Activated CD4-positive, alpha-beta T cell treated with anti-CD3 and anti-CD28 coated beads for 24 hours (primary cell): ENCODE measurements at places on chromosomes 16 and 17.

DNA sequence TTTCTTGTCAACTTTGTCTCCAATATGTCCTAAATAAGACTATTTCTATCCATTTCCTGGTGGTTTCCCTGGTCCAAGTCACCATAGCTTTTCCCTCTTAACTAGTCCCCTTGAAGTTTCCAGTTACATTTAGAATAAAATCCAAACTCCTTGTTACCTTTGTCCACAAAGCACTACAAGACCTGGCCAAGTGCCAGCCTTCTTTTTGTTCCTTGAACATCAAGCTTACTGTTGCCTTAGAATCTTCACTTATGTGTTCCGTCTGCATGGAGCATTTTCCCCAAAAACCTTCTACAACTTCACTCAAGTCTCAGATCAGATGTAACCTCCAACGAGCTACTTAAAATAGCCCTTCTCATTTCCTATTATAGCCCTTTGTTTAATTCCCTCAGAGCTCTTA lies 101.4 kb downstream of the ITFG1 start:
- no peak for DNase-seq

DNA sequence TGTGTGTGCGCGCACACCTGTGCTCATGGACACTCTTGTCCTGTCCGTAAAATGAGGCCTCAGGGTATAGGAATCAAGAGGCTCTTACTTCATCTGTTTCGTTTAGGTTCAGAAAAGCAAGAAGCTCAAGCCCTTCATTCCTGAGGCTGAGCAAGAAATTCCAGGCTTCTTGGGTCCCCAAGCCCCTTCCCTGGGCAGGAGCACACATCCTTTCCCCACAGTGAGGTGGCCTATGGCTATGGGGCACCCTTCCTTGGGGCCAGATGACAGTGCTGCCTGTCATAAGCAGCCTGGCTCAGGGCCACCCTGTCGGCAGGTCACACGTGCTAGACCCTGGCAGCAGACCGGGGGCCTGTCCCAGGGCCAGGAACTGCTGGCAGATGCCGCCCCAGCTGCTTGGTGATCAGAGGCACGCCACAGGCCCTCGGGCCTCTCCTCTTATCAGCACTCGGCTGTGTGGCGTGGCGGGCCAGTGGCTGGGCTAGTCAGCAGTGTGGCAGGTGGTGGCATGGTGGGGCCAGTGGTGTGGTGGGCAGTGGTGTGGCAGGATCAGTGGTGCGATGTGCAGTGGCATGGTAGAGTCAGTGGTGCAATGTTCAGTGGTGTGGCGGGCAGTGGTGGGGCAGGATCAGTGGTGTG lies 50.2 kb downstream of the NKD1 start:
- DNase-seq: no peak

DNA sequence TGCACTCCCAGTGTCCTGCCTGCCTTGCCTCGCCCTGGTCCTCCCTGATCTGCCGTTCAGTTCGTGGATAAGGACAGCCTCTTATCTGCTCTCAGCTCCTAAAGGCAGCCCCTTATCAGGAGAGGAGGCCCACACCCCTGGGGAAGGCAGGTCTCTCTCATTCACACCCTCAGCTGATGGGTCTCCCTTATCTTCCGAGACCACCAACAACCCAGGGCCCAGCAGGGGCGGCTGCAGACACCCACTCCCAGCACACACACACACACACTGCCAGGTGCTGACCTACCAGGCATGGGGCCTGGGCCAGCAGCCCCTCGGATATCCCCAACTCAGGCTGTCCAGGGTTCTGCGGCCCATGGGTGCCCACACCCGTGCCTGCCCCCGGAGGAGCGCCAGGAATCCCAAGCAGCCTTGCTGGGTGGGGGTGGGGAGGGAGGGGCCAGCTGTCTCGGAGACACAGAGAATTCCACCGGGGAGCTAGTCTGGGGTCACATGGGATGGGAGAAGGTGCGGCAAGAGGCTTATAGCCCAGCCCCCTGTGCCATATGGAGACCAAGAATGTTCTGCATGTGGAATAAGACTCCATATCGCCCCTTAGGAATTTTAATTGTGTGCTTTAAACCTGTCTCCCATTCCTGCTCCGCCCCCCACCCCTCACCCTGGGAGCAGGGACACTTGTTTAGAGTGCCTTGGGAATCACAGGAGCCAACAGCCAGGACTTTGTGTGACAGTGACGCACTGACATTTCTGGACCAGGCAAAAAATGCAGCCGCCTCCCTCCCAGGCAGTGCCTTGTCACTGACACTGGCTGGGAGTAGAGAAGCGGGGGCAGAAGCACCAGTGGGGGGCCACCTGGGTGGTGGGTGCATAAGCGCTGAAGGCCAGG lies 41.9 kb upstream of the EMP2 start:
- no peak for DNase-seq

GRCh38 chr16:27317320-27317719 lies 3.5 kb downstream of the IL4R start:
- no peak for DNase-seq

DNA sequence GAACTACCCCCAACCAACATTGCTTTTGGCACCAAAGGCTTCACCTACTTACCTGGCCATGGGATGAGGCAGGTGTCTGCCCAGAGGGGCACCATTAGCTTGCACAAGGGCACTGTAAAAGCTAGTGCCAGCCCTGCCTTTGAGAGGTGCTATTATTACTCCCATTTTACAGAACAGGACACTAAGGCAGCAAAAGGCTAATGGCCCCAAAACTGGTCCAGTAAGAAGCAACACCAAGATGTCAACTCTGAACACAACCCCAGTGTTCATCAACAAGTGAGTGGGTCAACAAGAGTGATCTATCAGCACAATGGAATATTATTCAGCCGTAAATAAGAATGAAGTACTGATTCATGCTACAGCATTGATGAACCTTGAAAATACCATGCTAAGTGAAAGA lies 7.7 kb upstream of the USP7 start:
- no peak for DNase-seq

DNA sequence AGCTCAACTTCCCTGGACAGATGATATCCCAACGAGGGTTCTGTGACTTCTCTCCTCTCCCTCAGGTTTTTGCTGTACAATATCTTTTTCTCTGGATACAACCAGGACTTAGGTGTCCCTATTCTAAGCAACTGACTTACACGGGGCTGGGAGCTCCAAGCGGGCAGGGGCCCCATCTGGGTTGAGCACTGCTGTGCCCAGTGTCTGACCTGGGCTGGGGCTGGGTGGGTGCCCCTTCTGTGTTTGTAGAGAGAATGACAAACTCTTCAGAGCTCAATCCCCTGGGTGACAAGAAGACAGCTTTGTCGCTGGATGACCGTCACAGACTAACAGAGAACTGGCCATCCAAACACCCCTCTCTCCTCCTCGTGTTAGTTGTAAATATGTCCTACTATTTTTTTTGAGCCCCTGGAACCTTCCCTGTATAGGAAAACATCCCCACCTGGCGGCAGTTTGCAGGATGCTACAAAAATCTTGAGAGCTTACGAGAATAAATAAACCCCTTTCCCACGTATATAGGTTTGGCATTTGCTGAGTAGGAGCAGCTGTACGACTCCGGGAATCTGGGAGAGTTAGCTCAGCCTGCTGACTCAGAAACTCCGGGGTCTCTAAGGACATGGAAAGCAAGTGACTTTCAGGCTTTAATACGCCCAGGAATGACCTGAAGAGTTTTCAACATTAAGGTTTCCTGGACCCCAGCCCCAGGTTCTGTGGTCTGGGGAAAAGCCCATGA lies 23.7 kb upstream of the RCVRN start:
- DNase-seq: no peak

- no peak for DNase-seq
These were observed 7.4 kb upstream of the CPNE2 start for GRCh38 chr16:57084996-57085395.

DNA sequence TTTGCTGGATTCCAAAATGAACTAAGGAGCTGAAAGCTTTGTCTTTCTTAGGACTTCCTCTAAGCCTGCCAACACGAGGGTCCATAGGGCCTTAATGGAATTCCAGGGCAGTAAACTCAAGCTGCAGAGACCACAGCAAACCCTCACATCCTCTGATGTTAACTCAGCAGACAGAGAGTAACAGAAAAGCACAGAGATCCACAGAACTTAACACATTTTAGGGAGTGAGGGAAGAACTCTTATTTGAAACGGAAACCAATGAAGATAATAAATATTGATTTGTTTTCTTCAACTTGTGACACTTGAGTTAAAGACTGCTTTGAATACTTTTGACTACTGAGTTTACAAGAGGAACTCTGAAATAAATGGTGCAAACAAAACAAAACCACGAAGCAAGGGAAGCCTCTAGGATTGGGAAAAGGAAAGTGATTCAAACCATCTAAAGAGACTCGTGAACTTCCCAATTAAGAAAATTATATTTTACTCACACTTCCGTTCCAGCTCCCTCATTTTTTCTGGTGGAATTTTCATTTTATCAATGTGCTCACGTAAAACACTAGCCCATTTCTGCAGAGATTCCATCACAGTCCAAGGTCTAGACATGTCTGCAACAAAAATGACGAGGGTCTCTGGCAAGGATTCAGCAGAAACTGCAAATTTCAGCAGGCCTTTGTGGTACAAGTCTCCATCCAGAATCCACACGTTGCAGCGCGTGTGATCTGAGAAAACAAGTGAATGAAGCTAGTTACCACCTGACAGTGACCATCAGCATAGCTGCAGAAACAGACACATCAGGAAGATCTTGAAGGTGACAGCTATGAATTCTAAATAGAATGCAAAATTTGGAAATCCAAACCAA lies 9.2 kb downstream of the DYNC1LI2 start:
- no peak for DNase-seq

GRCh38 chr17:66727634-66728570 lies 107.0 kb upstream of the CACNG5 start:
- DNase-seq: peak; percentile 22

- no peak for DNase-seq
These were observed 151.0 kb downstream of the VPS53 start for GRCh38 chr17:563616-564015.

DNA sequence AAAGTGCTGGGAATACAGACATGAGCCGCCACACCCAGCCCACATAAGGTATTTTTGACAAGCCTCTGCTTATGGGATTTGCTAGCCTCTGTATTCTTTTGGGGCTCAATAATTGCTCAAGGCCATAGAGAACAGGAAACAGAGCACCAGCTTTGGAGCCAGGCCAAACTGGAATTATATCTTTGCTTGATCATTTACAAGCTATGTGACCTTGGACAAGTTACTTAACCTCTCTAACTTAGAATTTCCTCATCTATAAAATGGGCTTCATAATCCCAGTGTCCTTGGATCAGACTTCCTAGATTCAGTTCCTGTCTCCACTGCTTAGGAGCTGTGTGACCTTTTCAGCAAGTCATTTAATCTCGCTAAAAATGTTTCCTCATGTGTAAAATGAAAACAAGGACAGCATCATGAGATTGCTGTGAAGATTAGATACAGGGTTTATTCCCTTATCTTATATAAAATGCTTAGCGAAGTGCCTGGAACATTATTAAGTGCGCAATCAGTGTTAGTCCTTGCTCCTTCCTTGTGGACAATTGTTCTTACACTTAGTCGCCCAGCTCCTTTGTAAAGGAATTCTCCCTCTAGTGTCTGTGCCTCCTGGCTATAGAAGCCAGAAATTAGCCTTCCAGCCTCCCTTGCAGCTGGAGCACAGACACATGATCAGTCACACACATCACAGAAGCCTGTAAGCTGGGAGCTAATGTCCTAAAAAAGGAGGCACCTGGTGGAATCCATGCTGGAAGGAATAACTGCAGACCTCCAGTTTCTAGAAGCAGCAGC lies 16.6 kb downstream of the KRT9 start:
- no peak for DNase-seq

DNA sequence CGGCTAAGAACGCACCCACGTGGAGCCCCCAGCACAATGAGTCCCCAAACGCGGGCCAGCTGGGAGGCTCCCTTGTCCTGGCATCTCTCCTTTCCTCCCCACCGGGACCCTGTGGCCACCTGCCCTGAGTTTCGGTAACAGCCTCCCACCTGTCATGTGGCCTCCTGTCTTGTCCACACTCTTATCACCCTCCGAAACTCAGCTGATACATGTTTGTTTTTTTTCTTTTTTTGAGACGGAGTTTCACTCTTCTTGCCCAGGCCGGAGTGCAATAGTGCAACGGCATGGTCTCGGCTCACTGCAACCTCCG lies 105.7 kb upstream of the CREBBP start:
- no peak for DNase-seq

DNA sequence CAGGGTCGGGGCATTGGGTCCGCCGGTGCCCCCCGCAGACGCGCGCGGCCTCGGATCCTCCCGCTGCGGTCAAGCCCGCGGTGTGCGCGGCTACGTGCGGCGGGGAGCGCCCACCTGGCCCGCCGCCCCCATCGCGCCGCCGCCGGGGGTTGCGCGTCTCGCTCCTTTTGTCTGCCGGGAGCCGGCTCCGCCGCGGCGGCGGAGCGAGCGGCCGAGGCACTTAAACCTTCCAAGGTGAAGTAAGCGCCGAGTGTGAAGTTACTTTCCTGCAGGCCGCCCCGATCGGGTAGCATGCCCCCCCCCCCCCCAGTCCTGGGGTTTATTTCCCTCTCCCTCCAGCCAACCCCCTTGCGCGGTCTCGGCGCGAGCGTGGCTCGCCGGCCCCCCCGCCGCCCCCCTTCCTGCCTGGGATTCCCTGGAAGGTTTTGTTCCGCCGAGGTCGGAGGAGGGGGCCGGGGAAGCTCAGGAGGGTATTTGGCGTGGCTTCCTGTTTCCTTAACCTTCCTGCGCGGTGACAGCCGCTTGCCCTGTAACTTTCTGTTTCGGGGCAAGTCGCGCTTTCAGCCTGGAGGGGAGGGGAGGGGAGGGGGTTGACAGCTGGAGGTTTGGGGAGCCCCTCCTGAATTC lies 56.6 kb upstream of the GSE1 start:
- peak; percentile 51 for DNase-seq
